ENCODE measurements at places on chromosomes 2 and 18.

DNA sequence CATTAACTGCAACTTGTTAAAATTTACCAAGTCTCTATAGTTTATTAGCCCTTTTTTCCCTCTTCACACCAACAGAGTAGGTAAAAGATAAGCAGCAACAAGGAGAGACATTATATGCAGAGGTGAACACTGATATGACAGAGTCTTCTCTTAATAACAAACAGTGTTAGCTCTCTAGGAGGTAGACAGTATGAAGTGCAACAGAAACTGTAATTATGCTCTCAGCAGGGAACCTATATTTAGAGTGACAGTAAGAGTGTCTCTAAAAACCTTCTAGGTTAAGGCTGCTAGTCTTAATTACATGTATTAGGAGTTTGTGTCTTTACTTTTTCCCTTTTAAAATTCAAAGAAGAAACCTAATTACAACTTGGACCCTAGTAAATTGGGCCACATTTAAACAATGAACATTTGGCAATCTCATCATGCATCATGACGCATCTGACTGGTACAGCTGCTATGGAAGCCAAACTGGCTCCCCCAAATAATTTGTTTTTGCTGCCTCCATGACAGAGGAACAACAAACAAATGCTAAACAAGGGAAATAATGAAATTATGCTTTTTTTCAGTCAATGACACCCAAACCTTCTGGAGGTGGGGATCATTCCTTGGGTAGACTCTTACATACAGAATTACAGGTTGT, 69.9 kb upstream of the MMADHC start:
- DNase-seq, result no peak

DNA sequence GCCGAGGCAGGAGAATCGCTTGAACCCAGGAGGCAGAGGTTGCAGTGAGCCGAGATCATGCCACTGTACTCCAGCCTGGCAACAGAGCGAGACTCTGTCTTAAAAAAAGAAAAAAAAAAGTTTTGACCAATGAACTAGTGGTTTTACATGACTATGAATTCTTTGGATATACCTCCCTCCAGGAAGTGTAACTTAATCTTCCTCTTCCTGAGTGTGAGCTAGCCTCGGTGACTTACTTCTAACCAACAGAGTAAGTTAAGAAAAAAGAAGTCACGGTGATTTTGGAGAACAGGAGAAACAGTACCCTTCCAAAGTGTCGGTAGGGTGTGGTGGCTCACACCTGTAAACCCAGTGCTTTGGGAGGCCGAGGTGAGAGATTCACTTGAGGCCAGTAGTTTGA, 7.1 kb downstream of the TIA1 start:
- DNase-seq, result no peak

GRCh38 chr18:50694147-50694546, 125.7 kb downstream of the MRO start:
- DNase-seq, result no peak

DNA sequence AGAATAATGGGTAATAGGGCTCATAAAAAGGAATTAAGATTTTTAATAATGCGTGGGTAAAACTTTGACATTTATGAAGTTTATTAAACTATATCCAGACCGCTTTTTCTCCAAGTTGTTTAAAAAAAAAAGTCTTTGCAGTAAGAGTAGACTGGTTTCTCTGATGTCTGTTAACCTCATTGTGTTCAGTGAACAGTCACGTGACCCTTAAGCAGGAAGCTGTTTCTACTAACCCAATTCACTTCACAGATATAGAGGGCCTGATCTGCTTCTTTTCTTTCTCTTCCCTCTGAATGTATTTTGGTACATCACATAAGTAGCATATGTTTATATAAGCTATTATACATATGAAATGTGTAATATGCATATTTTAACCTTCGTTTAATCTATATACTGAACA, 1011.3 kb upstream of the CELF4 start:
- no peak for DNase-seq

GRCh38 chr18:29078273-29078672, 901.3 kb upstream of the CDH2 start:
- no peak for DNase-seq

Measured in cortex of kidney (tissue), 1 donor.